ENCODE measurements at places on chromosomes 2 and 18.

DNA sequence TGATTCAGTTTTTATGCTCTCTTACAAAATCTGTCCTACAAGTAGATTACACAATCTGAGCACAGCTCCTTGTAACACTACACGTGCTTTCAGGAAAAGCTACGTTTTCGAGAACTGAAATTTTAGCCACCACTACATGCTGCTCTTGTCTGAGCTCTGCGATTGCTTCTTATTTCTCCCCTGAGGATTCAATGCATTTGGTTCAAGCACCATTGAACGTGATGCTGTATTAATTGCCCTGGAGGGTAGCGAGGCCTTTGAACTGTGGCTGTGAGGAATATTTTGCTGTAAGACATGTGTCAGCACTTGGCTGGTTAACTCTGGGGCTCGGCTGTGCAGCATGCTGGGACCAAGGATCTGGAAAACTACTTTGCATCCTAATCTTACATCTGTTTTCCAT lies 405.8 kb downstream of the EPHA4 start:
- DNase-seq, result no peak

- no peak for DNase-seq
These were observed 44.3 kb upstream of the MRPL33 start for GRCh38 chr2:27727257-27727656.

GRCh38 chr2:71919708-71920107 lies 228.0 kb downstream of the CYP26B1 start:
- DNase-seq, result no peak

GRCh38 chr2:64296140-64296480 lies 151.9 kb upstream of the PELI1 start:
- no peak for DNase-seq

- no peak for DNase-seq
These were observed 45.6 kb downstream of the TWIST2 start for GRCh38 chr2:238893349-238894000.

- DNase-seq, result peak; percentile 11
These were observed 181.7 kb downstream of the ANAPC1 start for GRCh38 chr2:111702119-111702803.

GRCh38 chr2:22697054-22697788 lies 687.8 kb upstream of the KLHL29 start:
- DNase-seq, result no peak

DNA sequence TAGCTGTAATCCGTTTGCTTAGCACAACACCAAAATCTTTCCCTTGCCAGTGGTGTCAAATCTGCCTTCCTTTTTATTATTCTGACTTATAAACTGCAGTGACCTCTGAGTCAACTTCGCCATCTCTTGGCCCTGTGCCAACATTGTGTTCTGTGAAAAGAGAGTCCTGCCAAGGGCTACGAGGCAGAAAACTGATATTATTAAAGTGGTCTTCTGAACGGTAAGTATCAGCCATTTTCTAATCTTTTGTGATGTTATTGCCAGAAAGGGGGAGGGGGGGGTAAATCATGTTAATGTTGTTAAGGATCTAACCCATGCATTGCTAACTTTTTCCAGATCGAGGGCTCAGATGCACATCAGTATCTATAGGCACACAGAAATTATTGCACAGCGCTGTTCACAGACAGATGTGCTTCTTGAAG lies 121.5 kb upstream of the LTBP1 start:
- no peak for DNase-seq

GRCh38 chr2:215479121-215479520 lies 43.3 kb upstream of the FN1 start:
- DNase-seq, result no peak

DNA sequence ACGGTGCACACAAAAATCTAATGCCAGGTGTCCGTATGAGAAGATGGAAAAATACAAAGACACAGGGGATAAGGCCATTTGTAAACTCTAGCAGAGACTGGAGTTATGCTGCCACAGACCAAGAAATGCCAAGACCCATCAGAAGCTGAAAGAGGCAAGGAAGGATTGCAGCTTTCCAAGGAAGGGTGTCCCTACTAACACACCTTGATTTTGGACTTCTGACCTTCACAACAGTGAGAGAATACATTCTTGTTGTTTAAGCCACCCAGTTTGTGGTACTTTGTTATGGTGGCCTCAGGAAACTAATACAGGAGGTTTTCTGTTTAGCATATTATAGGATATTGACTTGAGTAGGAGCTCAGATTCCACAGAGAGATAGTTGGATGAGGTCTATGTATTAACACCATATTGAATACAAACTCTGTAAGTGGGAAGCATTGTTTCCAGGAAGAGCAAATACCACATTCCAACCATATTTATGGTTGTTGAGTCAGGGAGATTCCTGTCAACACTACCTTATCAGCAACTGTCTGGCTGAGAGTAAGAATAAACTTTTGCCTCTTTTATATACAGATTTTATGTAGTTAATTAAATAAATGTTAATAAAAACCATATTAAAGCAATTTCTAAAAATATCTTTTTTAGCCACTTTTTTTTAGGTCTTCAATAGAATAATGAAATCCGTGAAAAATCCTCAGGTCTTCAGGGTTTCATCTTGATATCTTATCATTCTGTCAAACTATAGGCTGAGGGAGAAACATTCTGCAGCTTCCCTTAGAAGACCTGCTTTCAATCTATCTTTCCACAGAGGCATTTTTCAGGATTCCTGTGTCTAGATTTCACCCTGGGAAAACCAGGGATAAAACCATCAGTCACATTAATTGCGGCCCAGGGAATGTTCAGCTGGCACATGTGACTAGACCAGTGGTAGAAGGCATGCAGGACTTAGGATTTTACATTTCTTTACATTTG lies 35.4 kb upstream of the HNMT start:
- DNase-seq, result no peak

GRCh38 chr2:18991177-18992168 lies 366.9 kb downstream of the OSR1 start:
- no peak for DNase-seq

- DNase-seq, result peak; percentile 5
These were observed 102.5 kb downstream of the OLA1 start for GRCh38 chr2:174145827-174146226.

DNA sequence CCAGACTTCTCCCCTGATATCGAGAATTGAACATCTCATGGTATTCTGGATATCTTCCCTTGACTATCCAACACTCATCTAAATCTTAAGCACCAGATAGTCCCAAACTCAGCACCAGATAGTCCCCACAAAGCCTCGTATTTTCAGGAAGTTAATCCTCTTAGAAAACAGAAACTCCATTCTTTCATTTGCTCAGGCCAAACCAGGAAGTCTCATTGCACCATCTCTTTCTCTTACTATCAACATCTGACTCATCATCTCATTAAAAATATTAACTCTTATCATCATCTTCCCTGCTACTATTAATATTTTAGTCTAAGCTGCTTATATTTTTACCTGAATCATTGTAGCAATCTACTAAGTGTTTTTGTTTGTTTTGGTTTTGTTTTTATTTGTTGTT lies 286.4 kb downstream of the GALNT13 start:
- no peak for DNase-seq

- DNase-seq, result no peak
These were observed 125.2 kb upstream of the PIK3C3 start for GRCh38 chr18:41829647-41830516.

DNA sequence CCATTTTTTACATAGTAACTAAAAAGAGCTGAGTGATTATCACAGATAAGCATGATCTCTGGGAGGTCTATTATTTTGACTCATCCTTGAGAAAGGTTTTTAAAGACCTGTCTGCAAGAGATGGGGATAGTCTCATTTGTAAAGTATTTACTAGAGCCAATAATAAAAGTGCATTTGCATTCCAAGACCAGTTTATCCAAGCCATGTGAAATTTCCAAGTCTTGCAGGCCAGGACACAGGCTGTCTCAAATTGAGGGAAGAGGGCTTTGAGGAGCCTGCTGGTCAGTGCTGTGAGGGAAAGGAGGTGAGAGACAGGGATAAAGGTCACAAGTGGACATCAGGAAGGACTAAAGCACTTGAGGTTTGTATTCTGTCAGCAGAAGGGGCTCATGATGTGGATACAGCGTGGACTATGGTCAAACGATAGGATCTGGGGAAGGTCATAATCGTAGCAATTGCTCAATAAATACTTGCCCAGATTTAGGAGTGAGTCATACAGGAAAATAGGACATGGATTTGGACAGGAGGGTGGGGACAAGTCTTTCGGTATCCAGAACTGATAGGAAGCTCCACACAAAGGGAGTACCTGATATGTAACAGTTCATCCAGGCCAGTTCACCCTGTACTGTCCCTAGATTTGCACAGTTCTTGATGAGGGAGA lies 6.6 kb upstream of the CDH2 start:
- no peak for DNase-seq

DNA sequence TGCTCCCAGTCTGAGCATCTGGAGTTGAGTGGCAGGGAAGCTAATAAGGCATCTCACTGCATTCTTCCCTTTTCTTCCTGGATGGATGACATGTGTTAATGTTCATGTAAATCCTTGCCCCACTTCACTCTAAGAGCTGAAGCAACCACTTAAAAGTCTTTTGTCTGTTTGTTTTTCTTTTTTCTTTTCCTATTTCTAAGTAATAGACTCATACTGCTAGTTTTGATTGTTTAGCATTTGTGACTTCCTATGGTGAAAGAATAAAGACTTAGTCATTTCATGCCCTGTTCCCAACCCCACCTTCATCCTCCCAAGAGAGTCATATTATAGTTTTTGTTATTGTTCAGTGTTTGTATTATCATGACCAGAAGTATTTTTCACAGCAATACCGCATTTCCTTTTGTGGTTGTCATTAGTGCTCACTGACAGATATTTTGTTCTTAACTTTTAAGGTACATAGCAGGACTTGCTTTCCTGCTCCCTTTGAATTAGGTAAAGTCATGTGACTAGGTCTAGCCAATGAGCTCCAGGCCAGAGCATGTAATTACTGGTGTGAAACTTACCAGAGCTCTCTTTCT lies 18.1 kb upstream of the SPP2 start:
- no peak for DNase-seq

DNA sequence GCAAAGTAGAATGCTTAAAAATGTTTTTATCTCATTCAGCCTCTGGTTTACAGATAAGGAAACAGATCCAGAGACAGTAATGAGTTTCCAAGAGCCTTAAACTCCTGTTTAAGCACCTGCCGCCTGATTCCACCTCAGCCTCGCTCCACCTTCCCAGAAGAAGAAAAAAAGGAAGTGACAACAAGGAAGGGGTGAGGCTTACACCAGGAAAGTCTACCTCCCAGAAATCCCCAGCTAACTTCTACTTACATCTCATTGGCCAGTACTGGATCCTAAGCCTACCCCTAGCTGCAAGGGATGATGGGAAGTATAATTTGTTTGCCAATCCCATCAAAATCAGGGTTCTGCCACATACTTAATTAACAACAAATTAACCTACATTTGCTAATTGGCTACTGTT lies 15.3 kb upstream of the ARID5A start:
- DNase-seq, result no peak

DNA sequence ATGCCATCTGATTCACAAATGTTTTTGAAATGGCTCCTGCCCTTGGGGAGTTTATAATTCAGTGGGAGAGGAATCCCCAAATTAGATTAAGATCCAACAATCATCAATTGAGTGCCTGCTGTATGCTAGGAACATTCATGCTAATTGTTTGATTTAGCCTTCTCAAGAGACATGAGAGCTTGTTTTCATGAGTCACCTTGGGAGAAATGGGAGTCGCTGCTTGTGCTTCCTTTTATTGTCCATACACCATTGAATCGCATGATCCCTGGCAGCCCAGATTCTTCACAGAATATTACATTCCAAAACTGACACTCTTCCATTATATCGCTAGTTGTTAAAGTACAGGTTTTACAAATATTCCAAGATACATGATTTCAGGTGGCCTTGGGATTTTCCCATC lies 106.0 kb upstream of the MAP3K20 start:
- no peak for DNase-seq

GRCh38 chr2:54021702-54022101 lies 50.9 kb upstream of the PSME4 start:
- no peak for DNase-seq

DNA sequence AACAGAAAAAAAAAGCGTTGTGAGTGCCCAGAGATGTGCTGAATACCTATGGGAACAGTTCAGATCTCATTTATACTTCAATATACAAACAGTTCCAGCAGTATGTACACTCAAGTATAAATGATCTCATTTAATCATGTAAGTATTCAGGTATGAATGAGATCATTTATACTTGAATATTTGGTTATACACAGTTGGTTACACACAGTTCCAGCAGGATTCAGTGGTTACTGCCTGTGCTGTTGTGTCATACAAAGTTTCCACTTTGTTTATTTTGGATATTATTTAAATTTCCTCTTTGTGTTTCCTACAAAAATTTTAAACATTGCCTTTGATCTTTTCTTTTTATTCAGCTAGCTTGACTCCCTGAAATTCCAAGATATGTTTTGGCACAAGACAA lies 293.5 kb upstream of the SLC39A10 start:
- DNase-seq, result no peak

DNA sequence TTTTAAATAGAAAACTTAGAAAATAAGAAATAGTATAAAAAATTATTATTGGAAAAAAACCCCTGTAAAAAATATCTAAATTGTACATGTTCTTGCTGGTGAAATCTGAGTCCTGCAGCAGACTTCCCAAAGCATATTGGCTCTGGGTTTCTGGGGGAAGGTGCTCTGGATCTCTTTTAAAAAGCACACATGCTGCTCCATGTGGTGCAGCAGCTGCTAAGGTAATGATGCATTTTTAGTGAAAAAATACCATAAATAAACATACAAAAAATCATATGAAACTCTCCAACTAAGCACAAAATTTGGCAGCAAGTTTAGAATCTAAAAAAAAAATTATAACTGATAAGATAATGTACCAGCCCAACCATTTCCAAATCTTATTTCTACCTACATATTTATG lies 216.5 kb downstream of the GPD2 start:
- no peak for DNase-seq

- no peak for DNase-seq
These were observed 40.8 kb upstream of the MAPRE2 start for GRCh38 chr18:35000457-35000856.

- DNase-seq, result no peak
These were observed 162.6 kb upstream of the SIX3 start for GRCh38 chr2:44778671-44779476.

GRCh38 chr2:211203986-211204385 lies 647.6 kb downstream of the CPS1 start:
- no peak for DNase-seq

DNA sequence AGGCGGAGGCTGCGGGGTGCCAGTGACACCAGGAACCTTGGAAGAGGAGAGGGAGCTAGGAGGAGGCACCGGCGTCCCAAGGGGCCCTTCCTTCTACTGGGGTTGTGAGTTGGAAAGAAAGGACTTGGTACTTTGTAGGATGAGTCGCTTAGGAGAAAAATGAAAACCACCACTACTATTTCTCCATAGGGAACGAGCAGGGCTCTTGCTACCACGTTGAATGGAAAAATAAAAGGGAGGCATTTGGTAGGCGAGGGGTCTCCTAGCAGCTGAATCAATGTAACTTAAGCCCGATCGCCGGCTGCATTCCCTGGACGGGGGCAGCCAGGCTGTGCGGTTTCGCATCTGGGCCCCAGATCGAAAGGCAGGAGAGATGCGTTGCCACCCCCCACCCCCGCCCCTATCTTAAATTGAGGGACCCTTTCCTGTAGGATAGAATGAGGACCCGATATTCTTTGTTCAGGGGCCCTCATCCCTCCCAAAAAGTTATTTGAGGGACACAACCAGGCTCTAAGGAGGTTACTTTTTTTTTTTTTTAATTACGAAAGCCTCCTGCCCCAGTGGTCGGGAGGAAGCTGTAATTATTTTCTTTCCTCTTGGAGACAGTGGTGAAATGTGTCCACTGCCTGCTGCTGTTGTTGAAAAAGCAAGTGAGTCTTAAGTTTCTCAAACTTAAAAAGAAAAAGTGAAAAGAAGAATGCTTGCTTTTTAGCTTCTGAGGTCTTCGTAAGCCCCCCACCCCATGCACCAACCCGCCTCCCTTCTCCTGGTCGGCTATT lies 1.3 kb downstream of the IGFBP2 start:
- no peak for DNase-seq
